ENCODE measurements at places on chromosomes 2 and 18. TPM values are rescaled to one million over a fixed set of nuclear protein-coding genes. Genes with fewer than 3 reads are reported as not detected.

Gene UGT1A3
- not detected for total RNA-seq

Gene TUBA4A
- 14.0 TPM for total RNA-seq

Gene SCN3A
- total RNA-seq = under 0.01 TPM

Gene ARID5A
- total RNA-seq = 10.9 TPM

Gene RAB31
- 30.8 TPM for total RNA-seq

Gene PRKD3
- total RNA-seq = 84.1 TPM

Gene MRPL30
- 44.5 TPM for total RNA-seq

Gene NETO1
- total RNA-seq = not detected

Gene TMEM200C
- total RNA-seq = not detected

Gene SFTPB
- total RNA-seq = not detected

Gene C2orf81
- 0.28 TPM for total RNA-seq

Gene MAL
- not detected for total RNA-seq

Gene RTKN
- 6.1 TPM for total RNA-seq

Gene NCKAP5
- 0.39 TPM for total RNA-seq

Gene SPDYA
- 0.79 TPM for total RNA-seq

Gene FLACC1
- total RNA-seq = 0.56 TPM

Gene ATOH8
- total RNA-seq = 23.8 TPM

Gene IL36G
- total RNA-seq = not detected

Gene NXPH2
- total RNA-seq = not detected

Gene SLC11A1
- not detected for total RNA-seq

Gene ZNF236
- total RNA-seq = 5.5 TPM
